Placental epithelial cell (primary cell): ENCODE measurements at places on chromosomes 11 and 22. TPM values are rescaled to one million over a fixed set of nuclear protein-coding genes. Genes with fewer than 3 reads are reported as not detected.

Gene C11orf87
- not detected in 2 replicates for total RNA-seq

Gene MUC5AC
- total RNA-seq, result under 0.01 TPM in 1 of 2 replicates, not detected in the other

Gene PHOX2A
- 0.39 TPM in 1 of 2 replicates, not detected in the other for total RNA-seq

Gene CHKB
- 34.7 and 41.6 TPM in 2 replicates for total RNA-seq

Gene DGCR6
- 2.0 and 5.5 TPM in 2 replicates for total RNA-seq

Gene POU2AF2
- total RNA-seq, result not detected in 2 replicates

Gene IGLL1
- not detected in 2 replicates for total RNA-seq
